ENCODE measurements at places on chromosomes 7 and 10. TPM values are rescaled to one million over a fixed set of nuclear protein-coding genes. Genes with fewer than 3 reads are reported as not detected.
A peak's percentile ranks its signal among the peaks of the same experiment; 100 is the strongest.

GRCh38 chr7:132485600-132486273 lies 90.5 kb downstream of the PLXNA4 start:
- DNase-seq, result no peak

- peak; percentile 12 for DNase-seq
Observed at GRCh38 chr10:61869774-61870525, 31.5 kb upstream of the ARID5B start.

DNA sequence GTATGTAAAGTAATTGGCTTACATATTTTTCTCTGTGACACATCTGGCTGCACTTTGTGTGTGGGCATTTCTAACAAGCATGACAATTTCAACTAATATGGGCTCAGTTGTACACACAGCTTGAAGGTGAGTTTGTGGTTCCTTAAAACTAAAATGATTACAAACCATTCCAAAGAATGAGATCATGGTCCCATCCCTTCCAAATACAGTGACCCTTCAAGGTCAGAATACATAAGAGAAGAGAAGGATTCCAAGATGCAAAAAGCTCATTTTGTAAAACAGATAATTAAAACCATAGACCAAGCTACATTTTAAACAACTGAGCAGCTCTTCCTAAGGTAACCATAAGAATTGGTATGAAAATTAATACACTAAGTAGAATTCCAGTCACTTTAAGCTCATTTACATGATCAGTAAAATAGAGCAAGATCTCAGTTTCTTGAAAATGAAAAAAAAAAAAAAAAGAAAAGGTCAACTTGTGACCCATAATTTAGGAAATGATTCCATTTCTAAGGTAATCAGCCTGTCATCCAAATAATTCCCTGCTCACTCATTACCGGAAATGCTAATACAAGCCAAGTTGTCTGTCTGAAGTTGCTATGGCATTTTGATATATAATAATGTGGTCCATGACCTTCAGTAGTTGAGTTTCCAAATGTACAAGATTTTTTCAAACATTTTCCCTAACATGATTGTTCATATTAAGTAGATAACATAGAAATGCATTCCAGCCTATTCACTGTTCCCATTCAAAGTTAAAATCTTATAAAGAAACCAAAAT lies 688.5 kb downstream of the PARD3 start:
- peak; percentile 64 for DNase-seq

GRCh38 chr7:121379930-121380329 lies 16.2 kb downstream of the FAM3C start:
- no peak for DNase-seq

DNA sequence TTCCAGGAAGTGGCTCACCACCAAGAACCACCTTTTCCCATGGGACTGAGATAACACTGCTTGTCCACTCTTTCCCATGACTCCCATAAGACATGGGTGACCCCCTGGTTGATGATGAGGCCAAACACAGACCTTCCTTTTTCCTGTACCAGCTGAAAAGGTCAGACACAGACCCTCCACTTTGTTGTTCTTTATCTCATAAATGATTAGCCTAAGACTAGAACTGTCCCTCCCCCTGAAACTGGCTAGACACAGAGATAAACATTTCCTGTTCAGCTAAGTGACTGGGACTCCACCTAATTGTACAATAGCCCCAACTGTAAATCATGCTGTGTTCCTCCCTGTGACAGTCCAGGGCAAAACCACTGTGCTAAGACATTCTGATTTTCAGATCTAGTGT lies 8.2 kb upstream of the NRG3 start:
- DNase-seq, result no peak

- DNase-seq, result no peak
Observed at GRCh38 chr10:132130286-132131265, 56.2 kb upstream of the DPYSL4 start.

- no peak for DNase-seq
Observed at GRCh38 chr7:5582532-5582935, 158.9 kb upstream of the TNRC18 start.

DNA sequence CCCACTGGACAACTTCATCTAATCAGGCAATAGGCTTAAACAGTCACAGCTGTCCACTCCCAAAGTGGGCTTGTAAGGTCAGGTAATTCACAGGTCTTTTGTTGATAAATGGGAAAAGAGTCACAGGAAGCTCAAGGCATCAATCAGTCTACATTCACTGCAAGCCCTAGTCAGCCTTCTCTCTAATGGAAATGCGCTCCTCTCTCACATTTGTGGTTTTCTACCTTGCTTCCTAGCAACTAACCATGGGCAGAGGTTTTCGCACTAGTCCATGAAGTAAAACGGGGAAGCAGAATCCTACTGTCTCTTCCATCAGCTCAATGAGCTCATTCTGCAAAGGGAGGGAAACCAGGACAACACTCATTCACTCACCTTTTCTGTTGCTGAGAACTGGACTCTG lies 53.5 kb upstream of the APBB1IP start:
- no peak for DNase-seq

DNA sequence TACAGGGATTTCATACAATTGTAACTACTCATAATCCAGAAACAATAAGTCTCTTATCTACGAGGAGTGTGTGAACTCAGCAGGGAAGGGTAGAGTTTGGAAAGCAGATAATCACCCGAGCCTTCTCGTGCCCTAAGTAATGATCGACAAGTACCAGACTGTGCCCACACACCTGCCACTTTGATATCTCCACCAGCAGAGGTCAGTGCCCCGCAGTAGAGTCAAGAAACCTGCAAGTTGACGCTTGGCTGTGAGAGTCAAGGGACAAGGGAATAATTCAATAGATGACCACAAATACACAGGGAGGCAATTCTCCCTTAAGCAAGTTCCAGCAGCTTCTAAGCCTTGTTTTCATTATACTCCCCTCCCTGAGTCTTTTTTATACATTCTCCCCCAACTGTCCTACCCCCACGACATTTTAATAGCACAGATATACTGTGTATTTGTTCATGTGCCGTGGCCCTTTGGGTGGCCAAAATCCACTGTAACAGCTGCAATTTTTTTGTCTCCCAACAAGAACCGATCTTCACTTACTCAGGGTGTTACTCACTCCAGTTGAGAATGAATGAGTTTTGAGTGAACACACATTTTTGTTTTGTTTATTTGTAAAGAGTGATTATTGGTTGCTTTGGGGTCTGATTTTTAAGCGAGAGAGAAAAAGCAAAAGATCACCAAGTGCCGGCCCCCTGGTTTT lies 106.9 kb upstream of the RHEB start:
- peak; percentile 55 for DNase-seq

DNA sequence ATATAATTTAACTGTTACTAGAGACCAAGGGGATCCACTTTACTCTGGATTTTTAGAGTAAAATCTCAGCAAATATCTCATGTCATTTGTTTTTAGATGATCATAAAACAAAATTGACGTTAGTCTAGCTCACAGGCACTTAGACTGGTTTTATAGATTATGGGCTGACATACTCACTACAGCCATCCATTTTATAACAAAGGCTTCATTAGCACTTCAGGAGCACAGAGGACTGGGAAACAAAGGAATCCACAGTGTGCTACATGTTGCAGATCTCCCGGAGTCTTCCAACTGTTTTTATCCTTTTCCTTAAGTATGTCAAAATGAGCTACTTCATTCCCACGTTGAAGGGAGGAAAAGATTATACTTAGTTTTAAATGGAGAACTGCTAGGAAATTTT lies 15.9 kb upstream of the SCRN1 start:
- DNase-seq, result no peak

- DNase-seq, result no peak
Observed at GRCh38 chr10:7950981-7951847, 103.3 kb upstream of the GATA3 start.

DNA sequence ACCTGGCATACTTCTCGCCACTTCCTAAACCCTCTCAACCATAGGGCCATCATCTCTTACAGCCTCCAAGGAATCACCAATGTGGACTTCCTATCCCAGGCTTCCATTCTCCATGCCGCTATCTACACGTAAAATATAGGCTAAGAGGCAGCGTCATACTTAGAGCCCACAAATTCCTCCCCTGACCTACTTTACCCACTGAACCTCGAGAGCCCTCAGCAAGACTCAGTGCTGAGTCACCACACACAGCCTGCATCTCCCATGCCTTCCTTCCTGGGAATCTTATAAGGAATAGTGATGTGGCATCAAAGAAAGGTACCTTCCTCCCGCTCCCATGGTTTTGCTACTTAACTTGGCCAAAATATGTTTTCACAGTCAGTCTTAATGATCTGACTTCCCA lies 435.6 kb upstream of the NFE2L3 start:
- DNase-seq, result no peak

DNA sequence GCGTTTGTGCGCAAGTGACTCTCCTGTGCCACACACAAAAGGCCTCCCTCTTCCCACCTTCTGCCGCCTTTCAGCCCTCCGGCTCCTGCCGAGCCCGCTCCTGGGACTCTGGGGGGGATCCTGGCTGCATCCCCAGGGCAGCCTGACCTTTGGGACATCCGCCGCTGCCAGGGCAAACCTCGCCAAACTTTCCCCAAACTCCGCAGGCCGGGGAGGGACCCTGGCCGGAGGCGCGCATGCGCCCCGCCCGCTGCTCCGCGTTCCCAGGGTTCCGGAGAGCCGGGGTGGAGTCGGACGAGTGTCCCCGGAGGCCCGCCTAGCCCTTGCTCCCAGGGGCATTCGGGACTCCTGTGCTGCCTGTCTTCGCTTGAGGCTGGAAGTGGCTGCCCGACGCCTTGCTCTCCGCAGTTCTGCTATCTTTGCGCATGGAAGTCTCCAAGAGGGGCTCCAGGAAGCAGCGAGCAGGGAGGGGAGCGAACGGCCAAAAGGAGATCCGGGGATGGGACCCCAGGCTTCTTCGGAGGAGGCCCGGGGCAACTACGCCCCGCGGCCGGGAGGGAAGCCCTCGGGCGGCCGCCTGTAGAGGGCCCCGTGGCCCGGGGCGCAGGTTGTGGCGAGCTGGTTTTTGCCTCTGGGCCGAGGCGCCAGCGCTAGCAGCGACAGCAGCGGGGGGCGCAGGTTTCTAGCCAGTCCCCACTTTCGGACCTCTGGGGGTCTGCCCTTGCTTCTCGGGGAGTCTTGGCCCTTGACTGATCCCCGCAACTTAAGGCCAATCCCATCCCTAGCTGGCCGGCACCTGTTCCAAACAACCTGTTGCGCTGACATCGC lies 7.0 kb downstream of the PTF1A start:
- DNase-seq, result no peak

DNA sequence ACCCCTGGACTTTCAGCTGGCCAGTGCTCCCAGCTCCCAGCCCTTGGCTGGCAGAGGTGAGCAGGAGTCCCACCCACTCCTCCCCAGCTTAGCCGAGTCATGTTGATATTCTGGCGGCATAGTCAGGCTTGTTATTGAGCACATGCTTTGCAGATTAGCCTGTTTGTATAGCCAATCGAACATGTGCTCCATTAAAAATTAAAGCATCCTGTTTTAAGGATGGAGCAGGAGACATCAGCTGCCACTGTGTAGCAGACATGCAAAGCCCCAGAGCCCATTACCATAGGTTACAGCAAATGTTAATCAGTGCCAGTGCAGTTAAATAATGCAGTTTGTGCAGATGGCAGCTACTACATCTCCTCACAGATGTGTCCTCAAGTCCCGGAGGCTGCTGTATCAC lies 574.6 kb upstream of the GALNT17 start:
- no peak for DNase-seq

GRCh38 chr10:84008878-84009277 lies 130.4 kb upstream of the GHITM start:
- DNase-seq, result no peak

DNA sequence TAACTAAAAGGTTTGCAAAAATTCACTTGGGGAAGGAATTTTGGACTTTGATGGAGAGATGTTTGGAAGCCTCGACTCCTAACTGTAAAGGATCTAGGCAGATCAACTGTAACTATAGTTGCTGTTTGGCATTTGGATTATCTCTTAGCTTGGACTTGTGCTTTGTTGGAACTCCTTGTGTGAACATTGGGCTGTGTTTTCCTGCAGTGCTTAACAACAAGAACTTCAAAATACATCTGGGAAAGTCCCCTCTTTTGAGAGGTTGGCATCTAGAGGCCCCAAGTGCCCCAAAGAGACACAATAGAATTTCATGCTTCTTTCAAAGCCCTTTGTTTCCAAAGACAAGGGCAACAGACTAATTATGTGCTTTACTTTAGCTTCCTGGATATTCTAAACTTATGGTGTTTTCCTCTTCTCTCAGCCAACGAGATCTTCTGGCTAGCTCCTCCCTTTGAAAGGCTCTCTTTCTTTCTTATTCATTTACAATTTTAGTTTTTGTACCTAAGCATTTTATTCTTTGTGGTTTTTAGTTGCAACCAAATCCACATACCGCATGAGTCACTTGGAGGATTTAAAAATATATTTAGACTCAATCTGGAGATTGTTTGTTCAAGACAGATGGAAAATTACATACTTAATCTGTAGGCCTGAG lies 11.6 kb downstream of the ABCA13 start:
- no peak for DNase-seq

- no peak for DNase-seq
Observed at GRCh38 chr7:125857606-125858005, 928.0 kb upstream of the POT1 start.

DNA sequence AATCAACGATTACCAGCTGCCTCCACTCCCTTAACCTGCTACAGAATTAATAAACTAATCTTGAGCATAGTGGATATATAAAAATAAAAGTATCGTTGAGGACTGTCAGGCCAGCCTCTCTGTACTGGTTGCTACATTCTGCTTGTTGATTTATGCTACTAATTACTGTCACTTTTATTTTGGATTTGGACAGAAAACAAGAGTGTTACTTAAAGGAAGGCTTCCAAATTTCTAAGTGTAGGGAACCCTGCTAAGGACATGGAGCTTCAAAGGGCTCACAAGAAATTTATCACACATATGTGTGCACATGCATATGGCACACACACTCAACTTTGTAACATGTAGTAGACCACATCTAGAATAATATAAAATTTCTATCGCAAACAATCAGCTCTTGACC lies 141.2 kb upstream of the ANKRD1 start:
- DNase-seq, result no peak

DNA sequence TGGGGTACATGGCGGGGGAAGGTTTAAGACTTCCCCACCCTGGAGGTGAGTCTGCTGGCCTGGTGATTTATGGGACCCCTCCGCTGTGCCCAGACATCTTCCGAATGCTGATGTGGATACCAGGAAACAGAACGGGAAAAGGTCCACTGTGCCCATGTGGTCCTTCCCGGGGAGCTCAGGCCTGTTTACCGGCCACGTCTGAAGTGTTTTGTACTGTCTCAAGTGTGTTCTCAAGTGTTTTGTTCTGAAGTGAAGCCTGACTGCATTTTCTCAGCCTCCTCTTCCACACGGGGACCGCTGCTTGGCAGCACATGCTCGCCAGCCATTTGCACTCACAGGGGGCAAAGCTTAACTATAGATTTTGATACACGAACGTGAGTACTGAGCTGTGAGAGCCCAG lies 127.2 kb downstream of the TEX36 start:
- no peak for DNase-seq

- DNase-seq, result no peak
Observed at GRCh38 chr7:128431221-128431620, 21.4 kb upstream of the IMPDH1 start.

Gene PPIF
- total RNA-seq, result 26.6 TPM

Gene ZNF487
- total RNA-seq, result 9.5 TPM

Gene SLC13A1
- not detected for total RNA-seq

Gene DNAJB12
- 18.2 TPM for total RNA-seq

Gene CCDC3
- 15.0 TPM for total RNA-seq

Gene SHLD2
- total RNA-seq, result 40.9 TPM

Gene ENTPD1
- 33.5 TPM for total RNA-seq

Gene H2BK1
- not detected for total RNA-seq

Gene CYREN
- total RNA-seq, result 35.4 TPM

Gene GPR141
- 1.7 TPM for total RNA-seq
